ENCODE measurements at places on chromosomes 4 and X.

GRCh38 chr4:53890461-53890860 lies 173.9 kb downstream of the CHIC2 start:
- no peak for DNase-seq

GRCh38 chr4:176441594-176441993 lies 121.8 kb downstream of the SPCS3 start:
- DNase-seq, result no peak

DNA sequence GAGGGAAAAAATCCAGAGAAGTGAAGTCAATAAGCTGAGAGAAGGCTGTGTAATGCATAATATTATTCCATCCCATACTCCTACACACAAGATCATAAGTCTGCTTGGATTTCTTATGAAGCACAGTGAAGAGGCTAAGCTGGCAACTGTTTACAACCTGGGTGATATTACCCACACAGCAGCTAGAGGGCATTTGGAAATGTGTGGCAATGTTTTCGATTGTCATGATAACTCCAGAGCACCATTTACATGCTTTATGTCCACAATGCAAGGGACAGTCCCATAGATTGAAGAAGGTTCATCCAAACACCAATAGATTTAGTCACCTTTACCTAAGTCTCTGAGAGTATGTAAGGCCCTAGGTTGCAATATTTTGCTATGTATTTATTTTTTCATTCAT lies 412.2 kb downstream of the PPP3CA start:
- DNase-seq, result no peak

DNA sequence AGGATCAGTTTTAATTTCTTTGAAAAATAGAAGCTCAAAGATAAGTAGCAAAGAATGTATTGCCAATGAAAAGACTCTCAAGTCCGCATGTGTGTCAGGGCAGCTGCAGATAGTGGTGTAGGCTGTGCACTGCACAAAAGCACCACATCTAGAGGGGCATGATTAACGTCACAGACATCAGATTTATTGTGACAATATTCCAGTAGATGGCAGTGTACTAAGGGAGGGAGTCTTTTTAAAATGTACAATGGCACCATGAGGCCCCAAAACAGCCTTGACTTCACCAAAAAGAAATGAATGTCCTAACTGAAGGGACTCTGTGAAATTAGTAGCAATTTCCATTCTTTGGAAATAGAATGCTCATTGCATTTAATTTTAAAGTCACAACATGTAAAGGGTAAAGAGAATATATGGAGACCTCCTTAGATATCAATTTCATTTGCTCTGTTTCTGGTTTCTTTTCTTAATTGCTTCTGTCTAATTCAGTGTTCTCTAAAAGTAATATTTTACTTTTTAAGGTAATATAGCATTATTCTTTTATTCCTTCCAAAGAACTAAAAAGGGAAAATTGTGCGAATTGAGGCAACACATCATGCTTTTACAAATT lies 98.4 kb downstream of the ZNF827 start:
- peak; percentile 36 for DNase-seq

DNA sequence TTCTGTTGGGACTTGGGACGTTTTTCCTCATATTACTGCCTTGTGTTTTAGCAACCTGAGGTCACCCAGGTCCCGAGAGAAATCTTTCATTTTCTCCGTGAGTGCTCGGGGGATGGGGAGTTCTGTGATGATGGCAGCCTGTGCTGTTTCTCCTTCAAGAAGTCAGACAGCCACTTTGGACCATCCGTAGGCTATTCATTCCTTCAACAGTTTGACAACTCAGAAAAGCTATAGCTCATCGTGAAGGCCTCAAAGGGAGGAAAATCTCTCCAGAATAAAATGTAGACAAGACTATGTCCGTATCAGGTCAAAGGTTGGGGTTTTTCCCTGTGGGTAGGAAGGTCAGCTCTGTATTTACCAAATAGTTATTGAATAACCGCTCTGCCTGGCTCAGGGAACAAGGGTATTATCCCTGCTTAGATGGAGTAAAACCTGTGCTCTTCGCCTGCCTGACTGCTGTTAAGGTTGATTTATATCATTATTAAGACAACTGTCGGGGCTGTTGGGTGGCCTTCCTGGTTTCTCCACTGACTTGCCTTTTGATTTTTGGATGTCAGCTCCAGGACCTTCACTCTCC lies 36.6 kb downstream of the FAM114A1 start:
- DNase-seq, result no peak

DNA sequence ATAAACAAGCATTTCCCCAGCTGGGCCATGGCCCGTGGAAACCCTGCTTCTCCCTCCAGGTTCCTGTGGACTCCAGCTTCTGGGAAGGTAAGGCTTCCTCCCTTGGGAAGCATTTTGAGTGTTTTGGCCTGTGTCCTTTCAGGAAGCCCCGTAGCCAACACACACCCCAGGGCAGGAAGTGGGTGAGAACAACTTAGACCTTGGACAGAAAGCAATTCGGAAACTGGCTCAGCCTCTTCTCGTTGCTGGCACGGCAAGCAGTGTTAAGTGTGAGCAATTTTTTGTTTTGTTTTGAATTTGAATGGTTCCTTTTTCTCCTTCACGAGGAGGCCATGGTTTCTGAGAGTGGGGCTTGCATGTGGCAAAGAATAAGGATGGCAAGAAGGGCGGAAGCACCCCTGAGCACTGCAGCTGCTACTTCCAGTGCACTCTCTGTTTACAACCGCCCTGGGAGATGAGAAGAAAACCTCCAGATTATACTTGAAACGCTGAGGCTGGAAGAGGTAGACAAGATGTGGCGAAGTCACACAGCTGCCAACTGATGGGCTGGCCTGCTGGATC lies 14.1 kb upstream of the CYTL1 start:
- DNase-seq, result no peak

GRCh38 chrX:141341743-141342142 lies 99.4 kb upstream of the SPANXC start:
- DNase-seq, result no peak

GRCh38 chr4:40905414-40905813 lies 155.7 kb downstream of the NSUN7 start:
- DNase-seq, result no peak

DNA sequence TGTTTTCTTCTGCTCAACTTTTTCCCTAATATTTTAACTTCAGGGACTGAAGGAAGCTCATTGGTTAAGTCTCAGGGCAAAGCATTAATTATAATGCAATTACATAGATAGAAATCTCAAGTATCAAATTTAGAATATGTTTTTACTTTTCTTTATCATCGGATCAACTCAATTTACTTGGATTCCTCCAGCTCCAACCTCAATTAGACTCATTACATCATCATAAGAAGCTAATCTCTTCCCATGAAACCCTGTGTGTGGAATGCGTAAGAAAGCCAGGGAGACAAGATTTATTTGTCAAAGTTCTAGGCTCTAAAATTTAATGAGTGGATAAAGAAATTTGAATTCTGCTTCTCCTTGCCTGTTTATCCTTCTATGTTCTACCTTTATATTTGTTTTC lies 918.4 kb downstream of the ADGRL3 start:
- no peak for DNase-seq

- DNase-seq, result no peak
These were observed 142.3 kb downstream of the PCDH18 start for GRCh38 chr4:137389911-137390520.

DNA sequence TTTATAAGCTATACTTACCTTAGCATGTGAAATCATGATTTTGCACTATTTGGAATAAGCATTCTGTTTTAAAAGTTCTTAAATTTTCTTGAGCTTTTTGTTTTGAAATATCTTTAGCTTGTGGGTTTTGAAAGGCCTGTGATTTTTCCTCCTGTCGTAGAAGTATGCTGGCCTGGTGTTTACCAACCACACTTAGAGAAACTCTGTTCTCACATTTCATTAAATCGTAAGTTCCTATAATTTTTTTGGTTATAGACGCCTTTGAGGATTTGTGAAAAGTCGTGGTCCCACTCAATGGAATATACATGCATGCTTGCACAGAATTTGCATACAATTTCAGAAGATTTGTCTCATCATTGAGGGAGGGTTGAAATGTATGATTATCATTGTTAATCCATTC lies 63.6 kb downstream of the PDLIM5 start:
- no peak for DNase-seq

DNA sequence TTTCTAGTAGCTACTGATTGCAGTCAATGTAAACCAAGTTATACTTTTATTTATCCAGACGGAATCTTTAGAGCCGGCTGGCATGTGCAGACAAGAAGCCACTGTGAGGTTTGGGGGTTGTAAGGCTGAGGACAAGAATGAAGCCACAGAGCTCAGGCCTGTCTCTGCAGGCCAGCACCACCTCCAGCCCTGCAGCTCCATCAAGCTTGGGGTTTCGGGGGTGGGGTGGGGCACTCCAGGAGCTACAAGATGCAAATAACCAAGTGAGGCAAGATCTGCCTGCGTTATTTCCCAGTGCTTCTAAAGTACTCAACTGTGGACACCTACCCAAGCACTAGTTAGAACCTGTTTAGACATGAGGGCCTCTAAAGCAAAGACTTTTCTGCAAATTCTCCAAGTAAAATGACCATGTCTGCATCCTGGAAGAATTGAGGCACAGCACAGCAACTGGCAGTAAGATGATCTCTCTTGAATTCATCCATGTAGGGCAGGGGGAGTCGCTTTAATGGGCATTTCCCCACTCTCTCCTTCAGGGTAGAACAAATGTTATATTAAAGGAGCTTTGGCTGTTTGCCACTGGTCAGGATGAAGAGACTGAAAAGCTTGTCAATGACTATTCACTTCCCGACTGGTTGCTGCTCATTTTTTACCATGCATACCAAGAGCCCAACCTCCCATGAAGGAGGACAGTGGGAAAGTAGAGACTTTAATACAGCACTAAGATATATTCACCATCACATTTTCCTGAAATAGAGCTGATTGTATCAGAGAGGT lies 222.5 kb downstream of the MGST2 start:
- no peak for DNase-seq

GRCh38 chr4:6750286-6751221 lies 32.0 kb upstream of the KIAA0232 start:
- no peak for DNase-seq

DNA sequence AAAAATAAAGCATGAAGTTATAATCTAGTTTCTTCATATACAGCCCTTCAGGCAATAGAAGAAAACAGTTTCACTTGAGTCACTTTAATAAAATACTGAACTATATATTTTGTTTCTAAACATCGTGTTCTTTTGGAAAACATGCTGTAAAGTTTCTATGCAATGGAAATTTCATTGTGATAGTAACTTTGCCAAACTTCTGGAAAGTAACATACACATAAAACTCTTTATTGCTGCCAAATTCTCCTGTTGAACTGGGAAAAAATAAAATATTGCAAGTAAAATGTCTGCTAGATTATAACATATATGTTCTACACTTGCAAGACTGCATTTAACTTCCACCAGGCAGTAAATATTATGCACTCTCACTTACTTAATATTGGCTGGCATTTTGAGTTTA lies 635.4 kb downstream of the SPRY1 start:
- no peak for DNase-seq

GRCh38 chr4:78644744-78645330 lies 93.3 kb downstream of the ANXA3 start:
- DNase-seq, result peak; percentile 16

DNA sequence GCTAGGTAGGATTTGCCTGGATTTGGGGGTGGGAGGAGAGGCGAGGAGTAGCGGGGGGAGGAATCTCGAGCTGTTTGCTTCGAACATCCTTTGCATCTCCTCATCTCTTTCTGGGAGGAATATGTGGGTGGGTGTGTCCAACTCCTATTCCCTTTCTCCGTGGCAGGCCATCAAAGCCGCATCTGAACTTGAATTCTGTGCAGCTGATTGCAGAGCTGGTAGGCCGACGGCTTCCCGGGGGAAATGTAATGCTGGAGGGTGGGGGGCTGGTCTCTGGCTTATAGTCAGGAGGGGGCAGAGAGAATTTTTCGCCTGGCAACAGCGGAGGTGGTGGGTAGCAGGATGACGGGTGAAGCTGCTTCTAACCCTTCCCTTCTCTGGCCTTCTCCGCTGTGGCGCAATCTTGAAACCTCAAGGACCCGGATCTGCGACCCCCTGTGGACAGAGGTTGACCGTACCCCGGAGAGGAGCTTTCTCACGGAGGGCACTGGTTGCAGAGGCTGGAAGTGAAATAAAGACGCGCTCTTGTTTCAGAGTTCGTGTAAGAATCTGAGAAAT lies 628 bp downstream of the ZCCHC12 start:
- peak; percentile 24 for DNase-seq

GRCh38 chr4:537436-538264 lies 38.4 kb downstream of the TMEM271 start:
- no peak for DNase-seq

DNA sequence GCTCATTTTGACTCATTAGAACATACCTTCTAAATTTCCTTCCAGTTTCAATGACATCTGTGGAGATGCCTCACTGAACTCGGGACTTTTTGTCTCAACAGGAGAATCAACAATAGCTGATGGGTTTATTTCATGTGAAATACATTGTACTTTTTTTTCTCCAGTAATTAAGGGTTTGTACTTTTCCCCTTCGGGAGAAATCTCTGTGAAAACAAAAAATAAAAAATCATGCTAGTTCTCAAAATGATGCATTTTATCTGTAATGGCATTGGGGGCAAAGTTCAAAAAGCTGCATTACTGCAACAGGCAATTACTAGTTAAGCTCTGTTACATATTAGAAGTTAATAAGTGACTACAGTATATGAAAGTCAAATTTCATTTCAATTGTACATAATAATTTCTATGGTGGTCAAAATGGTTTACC lies 167.3 kb upstream of the SH3RF1 start:
- no peak for DNase-seq

GRCh38 chrX:137651647-137652046 lies 85.7 kb downstream of the ZIC3 start:
- no peak for DNase-seq

DNA sequence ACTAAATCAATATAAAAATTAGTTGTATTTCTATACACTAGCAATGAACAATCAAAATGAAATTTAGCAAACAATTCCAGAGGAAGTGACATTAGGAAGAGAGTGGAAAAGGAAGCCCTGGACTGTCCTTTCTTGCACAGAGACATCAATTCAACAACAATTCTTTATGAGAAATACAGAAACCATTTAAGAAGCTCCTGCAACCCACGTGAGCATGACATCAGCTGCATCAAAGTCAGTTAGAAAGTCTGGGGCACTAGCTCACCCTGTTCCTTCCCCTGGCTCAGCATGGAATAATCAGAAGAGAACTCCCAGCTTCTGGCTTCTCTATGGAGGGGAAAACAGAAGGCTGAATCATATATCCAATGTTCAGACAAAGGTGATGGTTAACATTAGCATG lies 48.6 kb upstream of the STARD8 start:
- DNase-seq, result no peak

DNA sequence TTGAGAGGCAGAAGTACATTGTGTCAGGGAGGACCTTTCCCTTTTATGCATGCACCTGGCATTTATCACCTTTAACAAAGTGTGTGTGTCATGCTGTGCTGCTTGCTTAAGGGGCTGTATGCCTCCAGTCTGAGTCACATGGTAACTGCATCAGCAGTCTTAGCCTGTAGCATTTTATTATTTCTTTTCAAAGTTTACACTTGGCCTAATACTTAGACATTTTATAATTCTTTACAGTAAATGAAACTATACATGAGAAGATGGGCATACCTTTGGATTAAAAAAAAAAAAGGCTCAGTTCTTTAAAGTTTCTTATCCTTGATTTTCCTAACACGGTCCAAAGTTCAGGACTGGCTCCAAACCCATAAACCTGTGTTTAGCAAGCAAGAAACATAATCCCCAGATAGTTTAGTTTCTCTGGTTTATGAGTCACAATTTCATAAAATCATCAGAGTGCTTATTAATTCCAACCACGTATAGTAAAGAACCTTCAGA lies 14.6 kb downstream of the NPNT start:
- no peak for DNase-seq

Measured in cerebellum (tissue), 4 donors.